Renal cortical epithelial cell (primary cell): ENCODE measurements at places on chromosomes 16 and 17. TPM values are rescaled to one million over a fixed set of nuclear protein-coding genes. Genes with fewer than 3 reads are reported as not detected.

DNA sequence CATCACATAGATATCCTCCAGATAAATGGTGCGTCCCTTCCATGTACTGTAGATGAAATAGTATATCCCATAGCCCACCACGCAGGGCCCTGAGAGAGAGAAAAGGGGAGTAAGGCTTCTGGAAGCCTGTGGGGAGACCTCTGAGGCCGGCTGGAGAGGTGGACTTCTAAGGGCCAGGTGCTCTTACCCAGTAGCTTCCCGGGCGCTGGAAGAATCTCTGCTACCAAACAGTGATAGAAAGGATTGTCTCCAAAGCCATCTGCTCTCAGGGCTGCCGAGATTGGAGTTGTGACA, 718 bp downstream of the SAT2 start:
- DNase-seq: no peak

Gene KRTAP1-1
- total RNA-seq: 0.25 and 0.35 TPM in 2 replicates

Gene NR1D1
- 0.75 TPM in 1 of 2 replicates, not detected in the other for total RNA-seq

DNA sequence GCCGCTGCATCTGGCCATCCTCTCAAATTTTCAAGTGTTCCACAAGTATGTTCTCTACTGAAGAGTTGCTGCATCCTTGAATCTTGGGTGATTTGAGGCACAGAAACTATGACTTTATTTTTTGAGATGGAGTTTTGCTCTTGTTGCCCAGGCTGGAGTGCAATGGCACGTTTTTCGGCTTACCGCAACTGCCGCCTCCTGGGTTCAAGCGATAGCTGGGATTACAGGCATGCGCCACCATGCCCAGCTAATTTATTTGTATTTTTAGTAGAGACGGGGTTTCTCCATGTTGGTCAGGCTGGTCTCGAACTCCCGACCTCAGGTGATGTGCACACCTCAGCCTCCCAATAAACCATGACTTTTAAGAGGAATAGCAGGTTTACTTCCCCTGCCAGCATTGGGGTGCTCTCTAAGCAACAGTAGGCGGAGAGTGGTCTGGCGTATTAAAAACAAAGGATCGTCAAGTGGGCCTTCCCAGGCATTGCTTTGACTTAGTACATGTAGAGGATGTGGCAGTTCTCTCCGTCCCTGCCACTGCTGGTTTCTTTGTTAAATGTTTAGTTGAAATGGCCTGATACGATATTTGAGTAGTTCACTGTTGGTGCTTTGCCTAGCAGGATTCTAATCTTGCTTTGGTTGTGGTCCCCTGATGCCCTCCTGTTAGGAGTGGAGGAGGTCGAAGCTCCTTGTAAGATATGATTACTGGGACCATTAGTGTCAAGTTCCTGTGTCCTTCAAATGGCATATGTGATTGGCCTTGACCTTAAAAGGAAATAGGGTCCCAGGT, 9.5 kb downstream of the PYCARD start:
- no peak for DNase-seq

- DNase-seq: no peak
These were observed 59.0 kb upstream of the TBX2 start for GRCh38 chr17:61340431-61341209.

DNA sequence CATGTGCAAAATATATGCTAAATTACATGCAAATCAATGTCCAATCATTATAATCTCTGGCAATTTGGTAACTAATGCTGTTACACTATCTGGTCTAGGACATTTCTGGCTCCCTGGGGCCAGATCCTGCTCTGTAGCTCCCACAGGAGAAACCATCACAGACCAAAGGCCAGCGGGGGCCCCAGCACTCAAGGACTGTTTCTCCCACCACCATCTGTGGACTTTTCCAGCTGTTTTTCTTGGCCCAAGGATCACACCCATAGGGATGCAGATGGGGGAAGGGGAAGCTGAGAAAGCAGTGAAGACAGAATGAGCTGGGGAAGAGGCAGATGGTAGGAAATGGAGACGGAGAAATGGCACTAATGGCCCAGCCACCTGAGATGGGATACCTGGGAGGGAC, at the start of gene HIGD1B:
TSS of gene HIGD1B (plus strand) at position 298 of the 400 bp plus-strand sequence. CDS start 270 bp downstream, outside the sequence.
- DNase-seq: no peak
